ENCODE measurements at places on chromosomes 4 and X.
A peak's percentile ranks its signal among the peaks of the same experiment; 100 is the strongest.

GRCh38 chr4:23412701-23413100 lies 477.1 kb downstream of the PPARGC1A start:
- DNase-seq = no peak

DNA sequence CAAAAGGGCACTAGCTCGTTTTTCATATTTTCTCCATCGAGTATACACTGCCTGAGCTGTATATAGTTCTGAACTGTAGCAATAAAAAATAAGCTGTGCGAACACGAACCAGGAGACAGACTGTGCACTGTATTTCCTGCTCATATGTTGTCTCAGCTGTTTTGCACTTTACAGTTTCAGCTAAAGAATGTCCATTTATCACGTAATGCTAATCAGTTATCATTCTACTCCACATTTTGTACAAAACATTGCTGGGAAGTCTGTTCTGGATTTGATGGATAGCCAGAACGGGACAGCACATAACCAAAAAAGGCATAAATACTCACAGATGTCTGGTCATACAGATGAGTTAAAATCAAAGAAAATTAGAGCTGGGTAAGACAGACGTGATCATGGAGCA lies 315.5 kb upstream of the ADGRL3 start:
- DNase-seq = no peak

- no peak for DNase-seq
Observed at GRCh38 chr4:121462660-121463261, 81.9 kb upstream of the QRFPR start.

DNA sequence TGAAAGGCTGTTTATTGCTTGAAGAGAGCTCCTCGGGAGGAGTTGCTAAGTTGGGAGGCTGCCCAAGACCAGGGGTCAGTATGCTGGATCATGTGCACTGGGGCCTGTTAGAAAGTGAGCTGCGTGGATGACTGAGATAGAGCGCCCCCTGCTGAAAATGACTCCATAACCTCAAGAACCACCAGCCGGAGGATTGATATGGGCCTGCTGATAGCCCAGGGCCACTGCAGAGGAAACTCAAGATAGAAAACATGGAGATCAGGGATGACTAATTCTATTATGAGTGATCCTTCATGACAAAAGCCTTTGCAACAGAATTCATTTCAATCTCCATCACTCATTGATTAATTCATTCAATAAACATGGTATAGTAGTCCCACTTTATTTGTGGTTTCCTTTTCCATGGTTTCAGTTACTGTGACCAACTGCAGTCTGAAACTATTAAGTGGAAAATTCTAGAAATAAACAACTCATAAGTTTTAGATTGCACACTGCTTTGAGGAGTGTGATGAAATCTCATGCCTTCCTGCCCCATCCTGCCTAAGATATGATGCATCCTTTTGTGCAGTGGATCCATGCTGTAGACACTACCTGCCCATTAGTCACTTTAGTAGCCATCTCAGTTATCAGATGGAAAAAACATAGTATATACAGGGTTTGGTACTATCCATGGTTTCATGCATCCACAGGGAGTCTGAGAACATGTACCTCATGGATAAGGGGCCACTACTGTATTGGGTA lies 126.7 kb upstream of the MBNL3 start:
- peak; percentile 22 for DNase-seq

GRCh38 chrX:47514533-47515235 lies 31.7 kb upstream of the ZNF41 start:
- no peak for DNase-seq

- DNase-seq = no peak
Observed at GRCh38 chr4:163382178-163382869, 38.6 kb downstream of the NPY5R start.

DNA sequence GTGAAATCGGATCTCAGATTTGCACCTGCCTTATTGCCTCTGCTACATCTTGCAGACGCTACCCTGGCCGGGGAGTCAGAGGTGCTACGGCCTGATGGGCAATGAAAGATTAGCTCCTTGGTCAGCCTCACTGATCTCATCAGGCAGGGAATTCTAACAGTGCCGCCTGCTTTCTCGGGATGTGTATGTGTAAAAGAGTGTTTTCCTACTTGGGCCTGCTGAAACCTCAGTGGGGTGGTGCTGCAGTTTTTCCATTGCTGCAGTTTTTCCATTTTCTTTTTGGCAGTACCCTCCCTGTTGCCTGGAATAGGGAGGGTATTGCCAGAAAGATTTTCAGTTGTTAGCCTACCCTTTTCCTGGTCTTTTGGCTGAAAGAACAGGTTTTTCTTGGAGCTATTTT lies 117.5 kb downstream of the CDKL5 start:
- no peak for DNase-seq

GRCh38 chrX:136708348-136708747 lies 60.4 kb downstream of the CD40LG start:
- no peak for DNase-seq

DNA sequence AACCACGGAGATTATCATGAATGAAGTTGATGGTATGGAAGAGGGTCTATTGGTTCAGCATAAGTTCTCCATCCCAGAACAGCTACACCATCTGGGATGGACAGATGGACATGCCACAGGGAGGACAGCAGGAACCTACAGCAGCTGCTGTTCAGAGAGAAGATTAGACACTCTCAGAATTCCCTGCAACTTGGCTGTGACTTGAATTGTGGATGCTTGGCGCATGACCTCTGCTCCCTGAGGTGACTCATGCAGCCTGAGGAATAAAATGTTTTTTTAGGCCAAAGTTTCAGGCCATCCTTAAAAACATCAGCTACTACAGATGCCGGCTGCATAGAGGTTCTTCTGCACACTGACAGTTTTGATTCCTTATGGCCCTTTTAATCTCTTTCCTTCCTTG lies 97.3 kb downstream of the RS1 start:
- DNase-seq = no peak

GRCh38 chr4:176767183-176767582 lies 25.5 kb downstream of the VEGFC start:
- DNase-seq = no peak

DNA sequence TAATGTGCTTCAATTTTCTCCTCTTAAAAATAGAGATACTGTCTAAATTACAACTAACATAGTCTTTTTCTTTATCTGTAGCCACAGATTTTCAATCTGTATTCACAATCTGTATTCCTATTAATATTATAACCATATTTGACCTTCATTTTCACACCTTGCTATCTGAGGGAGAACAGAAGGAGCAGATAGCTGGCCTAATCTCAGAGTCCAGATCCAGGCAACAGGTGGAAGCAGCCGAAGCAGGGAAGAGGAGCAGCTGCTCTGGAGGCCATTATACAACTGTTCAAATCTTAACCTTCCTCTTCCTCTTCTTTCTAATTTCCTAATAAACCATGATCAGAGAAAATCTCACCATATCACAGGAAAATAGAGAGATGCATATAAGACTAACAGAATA lies 14.2 kb downstream of the SEPSECS start:
- DNase-seq = no peak

GRCh38 chrX:81082649-81083048 lies 119.1 kb downstream of the HMGN5 start:
- no peak for DNase-seq

GRCh38 chr4:71212216-71212615 lies 126.6 kb upstream of the SLC4A4 start:
- DNase-seq = no peak

- no peak for DNase-seq
Observed at GRCh38 chr4:33722254-33722653, 2522.1 kb downstream of the ARAP2 start.

- no peak for DNase-seq
Observed at GRCh38 chr4:101730291-101731117, 60.0 kb upstream of the BANK1 start.

DNA sequence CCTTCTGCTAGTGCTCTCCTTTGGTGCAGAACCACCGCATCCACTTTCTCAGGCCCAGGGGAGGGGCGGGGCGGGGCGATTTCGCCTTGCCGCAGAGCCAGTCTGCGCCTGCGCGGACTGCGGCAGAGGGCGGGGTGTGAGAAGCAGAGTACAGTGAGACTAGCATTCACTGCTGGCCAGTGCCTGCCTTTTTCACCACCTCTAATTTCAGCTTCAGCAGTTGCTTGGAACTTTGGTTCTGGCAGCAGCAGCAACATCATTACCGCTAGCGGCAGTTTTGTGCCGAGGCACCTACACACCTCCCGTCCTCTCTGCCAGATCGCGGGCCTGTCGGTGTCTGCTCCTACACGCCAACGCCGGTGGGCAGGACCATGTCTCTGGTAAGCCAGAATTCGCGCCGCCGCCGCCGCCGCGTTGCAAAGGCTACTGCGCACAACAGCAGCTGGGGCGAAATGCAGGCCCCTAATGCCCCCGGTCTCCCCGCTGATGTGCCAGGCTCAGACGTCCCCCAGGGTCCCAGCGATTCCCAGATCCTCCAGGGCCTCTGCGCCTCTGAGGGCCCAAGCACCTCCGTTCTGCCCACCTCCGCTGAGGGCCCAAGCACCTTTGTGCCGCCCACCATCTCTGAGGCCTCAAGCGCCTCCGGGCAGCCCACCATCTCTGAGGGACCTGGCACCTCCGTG lies at the start of gene MAGEE1:
Gene MAGEE1, plus strand, starts transcription at position 151 of the 683 bp plus-strand sequence. Its CDS starts 221 bp downstream, at position 372.
- peak; percentile 1 for DNase-seq

GRCh38 chr4:68494688-68495087 lies 47.4 kb downstream of the TMPRSS11E start:
- DNase-seq = no peak

- DNase-seq = no peak
Observed at GRCh38 chr4:82820689-82821088, 22.1 kb upstream of the SCD5 start.

- no peak for DNase-seq
Observed at GRCh38 chrX:72621625-72622485, 49.2 kb upstream of the HDAC8 start.

DNA sequence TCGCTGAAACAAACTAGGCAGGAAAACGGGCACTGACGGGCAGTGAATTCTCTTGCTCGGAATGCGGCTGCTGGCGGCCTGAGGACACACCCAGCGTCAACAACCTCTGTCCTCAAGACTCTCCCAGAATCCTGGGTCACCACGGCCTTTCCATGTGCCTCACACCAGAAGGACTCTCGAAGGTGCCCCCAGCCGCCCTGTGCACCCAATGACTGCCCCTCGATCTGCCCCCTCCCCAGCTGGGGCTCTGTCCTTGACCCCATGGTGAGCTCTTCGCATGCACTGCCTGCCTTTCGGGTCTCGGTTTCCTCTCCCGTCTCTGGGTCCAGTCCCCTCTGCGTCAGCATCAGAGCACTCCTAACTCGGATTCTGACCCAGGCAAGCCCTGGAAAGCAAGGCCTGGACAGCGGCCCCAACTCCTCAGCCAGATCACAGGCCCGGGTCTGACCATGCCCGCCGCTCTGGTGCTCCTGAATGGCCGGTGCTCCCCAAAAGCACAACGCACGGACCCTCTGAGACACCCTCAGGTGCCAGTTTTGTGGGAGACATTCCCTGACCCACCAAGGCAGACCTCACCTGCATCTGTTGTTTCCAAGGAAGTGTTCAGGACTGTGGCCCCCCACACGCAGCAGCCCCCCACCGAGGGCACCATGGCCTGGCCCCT lies 56.0 kb downstream of the ACOX3 start:
- no peak for DNase-seq

DNA sequence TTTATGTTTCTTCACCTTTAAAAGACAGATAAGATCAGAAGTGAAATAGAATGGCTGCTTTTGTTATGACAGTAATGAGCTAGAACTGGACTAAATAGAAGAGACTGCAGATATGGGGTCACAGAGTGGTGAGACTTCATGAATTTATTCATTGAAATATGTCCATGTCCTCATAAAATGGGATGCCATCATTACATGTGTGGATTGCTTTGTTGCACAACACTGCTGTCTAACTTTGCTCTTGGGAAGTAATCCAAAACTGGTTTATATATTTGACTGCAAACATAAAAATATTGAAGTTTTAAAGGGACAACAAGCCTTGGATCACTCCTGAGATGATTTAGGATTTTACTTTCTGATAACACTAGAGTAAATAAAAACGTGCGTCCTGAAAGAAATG lies 209.2 kb upstream of the FAT4 start:
- DNase-seq = no peak

DNA sequence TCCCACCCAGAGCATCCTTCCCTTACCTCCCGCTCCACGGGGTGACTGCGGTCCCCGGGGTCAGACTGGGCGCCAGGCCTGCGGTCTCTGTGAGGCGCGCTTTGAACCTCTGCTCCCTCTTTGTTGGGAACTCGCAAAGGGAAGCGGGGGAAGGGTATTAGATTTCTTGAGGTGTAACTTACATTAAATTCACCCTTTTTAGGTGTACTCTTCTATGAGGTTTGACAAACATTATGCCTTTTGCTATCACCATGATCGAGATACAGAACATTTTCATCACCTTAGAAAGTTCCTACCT lies 569 bp downstream of the DCK start:
- DNase-seq = no peak

DNA sequence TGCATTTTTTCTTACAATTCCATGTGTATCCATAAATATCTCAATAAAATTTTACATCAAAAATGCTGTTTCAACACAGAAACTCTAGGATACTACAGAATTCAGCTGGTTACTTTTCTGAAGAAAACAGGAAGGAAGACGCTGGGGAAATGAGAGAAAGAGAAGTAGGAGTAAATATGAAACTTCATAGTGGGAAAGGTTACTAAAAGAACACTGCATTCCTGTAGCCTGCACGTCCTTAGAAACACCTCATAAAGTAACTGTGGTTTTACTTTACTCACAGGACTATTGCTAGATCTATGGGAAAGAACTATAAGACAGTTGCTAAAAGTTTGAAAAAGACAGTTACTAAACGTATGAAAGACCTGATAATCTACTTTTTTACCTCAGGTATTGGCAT lies 23.1 kb downstream of the ATP11C start:
- no peak for DNase-seq

DNA sequence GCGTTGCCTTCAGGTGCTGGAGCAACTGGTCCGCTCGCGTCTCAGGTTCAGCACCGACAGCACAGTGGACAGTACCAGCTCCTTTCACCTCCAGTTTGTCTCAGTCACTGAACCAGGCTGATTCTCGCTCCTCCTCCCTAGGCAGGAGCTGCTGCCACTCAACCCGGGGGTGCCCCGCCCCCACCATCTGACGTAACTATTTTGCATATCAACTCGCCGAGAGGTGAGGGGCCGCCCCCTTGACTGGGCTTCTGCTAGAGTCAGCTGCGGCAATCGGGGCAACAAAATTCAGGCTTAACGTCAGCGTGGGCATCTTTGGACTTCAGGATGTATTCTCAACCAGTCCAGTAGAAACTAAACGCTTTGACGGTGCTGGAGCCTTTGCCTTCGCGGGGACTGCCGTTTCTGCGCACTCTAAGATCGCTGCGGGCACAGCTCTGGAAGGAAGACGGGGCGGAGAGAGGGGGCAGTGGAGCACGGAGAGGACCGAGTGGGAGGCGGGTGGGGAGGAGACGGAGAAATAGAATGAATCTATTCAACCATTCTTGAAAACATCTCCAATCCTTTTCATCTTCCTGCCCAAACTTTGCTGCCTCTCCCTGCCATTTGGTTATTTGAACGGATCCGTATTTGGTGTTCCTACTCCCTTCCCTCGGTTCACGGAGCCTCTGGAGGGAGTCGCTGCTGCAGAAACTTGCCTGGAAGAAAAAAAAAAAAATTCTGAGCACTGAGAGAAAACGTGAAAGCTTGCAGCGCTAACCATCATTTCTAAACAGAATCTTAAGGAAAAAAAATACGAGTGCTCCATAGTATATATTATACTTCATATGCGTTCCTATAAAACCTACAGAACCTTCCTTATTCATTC lies at the start of gene FSTL5:
Gene FSTL5, minus strand, starts transcription at position 109 of the 868 bp plus-strand sequence. CDS start 52,604 bp downstream, outside the sequence.
- DNase-seq = peak; percentile 18
